Caudate nucleus (tissue), 63 donors: ENCODE measurements at places on chromosomes 5 and 9.

DNA sequence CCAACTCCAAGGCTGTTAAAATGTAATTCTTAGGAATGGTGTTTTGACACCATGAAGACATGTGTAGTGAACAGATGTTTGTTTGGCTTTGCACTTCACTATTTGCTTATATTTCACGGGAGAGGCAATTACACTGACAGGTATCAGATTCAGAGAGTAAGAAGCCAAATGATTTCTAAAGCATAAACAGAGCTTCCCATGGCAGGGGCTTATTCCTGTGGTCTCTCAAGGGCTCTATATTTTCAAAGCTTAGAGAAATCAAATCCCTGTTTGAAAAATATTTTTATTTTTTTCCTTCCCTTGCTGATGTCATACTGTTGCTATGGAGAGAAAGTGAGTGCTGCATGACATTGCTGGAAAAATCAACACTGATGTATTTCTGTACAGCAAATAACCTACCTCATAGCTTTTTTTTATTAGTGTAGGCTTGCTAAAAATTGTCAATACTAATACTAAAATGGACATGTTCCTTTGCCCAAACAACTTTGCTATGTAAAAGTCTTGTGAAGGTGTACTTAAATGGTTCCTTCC is 161.4 kb downstream of the GIN1 start:
- no peak for DNase-seq

GRCh38 chr5:440401-441201 is 2.4 kb upstream of the EXOC3 start:
- no peak for DNase-seq

DNA sequence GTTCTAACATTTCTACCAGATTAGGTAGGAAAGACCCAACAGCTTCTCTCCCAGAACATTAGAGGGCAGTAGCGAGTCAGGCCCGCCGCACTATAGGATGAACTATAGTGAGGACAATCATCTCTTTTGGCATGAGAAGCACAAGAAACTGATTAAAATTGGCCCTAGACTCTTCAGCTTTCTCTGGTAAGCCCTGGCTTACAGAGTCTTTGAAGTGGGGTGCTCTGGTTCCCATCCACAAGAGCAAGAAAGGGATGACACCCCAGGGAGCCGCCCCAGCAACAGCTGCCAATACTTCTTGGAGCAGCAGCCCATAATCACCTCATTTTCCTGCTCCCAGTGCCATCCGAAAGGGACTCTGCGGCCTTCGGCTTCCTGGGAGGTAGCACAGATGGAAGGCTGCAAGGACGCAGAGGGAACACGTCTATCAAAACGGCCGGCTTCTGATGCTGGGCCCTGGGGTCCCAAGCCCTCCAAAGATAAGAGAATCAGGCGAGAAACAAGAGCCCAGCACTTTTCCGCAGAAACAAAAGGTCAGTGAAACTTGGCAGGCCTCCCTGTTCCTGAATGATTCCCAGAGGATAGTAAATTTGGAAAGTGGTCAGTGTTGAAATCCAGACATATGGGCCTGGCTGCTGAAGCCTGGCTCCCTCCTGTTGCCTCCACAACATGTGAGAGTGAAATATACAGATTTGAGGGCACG is 69.3 kb downstream of the HSD17B3 start:
- DNase-seq = no peak

DNA sequence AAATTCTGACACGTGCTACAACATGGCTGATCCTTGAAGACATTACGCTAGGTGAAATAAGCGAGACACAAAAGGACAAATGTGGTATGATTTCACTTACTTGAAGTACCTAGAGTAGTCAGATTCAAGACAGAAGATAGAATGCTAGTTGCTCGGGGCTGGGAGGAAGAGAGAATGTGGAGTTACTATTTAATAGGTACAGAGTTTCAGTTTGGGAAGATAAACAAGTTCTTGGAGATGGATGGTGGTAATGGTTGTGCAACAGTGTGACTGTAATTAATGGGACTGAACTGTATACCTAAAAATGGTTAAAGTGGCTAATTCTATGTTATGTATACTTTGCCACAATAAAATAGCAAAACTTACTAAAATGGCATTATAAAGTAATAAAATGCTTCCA is 34.4 kb downstream of the PAM start:
- DNase-seq = no peak

GRCh38 chr9:121888438-121888775 is 204.7 kb downstream of the TTLL11 start:
- DNase-seq = no peak

DNA sequence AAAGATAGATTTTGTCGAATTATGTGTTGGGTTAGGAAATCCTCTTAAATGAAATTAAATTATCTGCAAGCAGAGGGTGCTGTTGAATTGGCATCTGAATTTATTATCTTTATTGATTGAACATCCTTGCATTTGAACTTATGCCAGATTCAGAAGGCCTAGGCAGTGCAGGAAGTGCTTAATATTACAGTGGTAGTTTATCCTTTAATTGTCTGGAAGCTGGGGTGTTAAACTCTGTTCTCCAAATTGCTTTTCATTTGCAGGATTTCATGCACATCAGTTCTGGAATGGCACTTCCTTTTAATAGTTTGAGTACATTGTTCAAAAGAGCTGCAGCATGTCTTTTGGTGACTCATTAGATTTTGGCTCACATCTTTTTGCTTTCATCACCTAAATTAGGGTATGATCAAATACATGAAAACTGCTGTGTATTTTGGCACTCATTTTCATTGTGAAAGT is 186.3 kb downstream of the KDM4C start:
- no peak for DNase-seq

DNA sequence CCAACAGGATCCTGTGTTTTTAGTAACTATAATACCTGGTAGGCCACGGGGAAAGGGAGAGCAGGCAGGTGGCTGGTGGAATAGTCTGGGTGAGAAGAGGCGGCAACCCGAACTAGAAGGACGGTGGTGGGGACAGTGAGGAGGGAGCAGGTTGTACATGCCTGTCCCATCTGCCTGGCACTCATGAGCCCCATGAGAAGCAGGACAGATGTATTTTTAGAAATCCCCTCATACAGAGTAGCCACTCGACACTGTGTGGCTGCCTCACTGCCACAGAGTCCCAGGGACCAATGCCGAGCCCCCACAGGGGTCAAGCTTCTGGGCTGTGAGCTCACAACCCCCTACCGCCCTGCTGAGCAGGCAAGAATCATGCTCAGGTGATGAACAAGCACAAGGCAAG is 136.6 kb downstream of the SEC61B start:
- no peak for DNase-seq

GRCh38 chr5:149399775-149400174 is 20.7 kb upstream of the IL17B start:
- no peak for DNase-seq

DNA sequence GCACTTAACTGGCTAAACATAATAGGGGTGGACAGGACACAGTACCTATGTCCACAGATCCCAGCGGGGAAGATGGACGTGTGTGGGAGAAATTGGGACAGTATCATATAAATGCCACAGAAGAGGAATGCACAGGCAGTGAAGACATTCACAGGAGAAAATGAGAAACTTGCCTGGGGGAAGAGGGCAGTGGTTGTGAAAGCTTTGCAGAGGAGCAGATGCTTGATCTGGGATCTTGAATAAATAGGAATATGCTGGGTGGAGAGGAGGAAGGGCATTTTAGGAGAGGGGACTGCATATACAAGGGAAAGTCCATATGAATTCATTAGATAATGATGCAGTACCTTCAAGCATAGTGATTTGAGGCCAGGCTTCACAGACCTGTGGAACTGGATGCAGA is 13.6 kb downstream of the TMEM268 start:
- DNase-seq = no peak

GRCh38 chr9:6415266-6415665 is 2.3 kb downstream of the UHRF2 start:
- DNase-seq = no peak

DNA sequence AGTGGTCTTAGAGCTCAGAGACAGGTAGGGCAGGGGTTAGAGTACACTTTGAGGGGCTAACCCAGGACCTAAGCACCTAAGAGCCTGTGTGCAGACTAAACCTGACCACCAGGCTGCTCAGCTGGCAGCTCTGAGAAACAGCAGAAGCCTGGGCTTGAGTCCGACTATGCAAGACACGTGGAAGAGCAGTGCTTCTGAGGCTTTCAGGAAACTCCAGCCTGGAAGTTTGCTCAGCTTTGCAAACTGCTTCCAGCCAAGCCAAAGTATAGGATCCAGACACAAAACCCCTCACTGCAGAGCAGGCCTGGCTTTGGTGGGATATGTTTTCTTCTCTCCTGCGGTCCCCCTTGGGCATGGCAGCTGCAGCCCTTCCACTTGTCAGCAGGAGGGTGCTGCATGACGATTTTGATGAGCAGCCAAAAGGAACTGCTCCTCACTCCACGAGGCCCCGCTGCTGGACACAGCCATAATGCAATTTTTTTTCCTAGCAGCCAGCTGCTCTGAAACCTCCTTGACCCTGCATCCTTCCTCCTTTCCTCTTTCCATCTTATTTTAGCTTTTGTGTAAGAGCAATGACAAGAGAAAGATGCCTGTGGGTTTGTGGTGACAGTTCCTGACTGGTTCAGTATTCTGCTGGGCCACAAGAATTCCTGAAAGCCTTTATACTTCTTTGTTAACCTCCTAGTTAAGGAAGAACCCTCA is 123.1 kb downstream of the LIFR start:
- DNase-seq = no peak

- no peak for DNase-seq
Observed at GRCh38 chr9:108331596-108331995, 524.2 kb downstream of the ACTL7B start.

DNA sequence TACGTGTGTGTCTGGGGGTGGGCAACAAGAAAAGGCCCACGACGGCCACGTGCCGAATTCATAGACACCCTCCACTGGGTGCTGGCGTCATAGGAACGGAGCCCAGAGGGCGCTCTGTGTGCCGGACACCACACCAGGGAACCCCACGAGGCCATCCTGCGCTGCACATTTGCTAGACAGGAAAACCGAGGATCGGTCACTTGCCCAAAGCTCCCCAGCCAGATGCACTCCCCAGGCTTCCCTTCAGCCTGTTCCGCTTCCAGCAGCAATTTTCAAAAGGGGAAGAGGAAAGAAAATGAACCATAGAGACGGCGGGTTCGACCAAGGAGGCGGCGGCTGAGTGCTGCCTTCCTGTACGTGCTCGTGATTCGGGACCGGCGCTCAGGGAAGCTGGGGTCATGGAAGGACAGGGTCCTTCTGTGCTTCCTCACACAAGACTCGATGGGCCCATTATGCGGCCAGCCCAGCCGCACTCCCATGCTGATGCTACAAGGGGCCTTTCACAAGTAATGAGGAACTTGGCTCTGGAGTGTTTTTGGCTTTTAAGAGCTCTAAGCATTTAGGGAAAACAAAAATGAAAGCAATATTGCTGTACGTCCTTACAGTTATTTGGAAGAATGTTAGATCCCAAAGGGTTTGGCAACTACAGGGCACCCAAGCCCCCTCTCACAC is 124.6 kb upstream of the SARDH start:
- DNase-seq = peak; percentile 45
